ENCODE measurements at places on chromosomes 4 and X. TPM values are rescaled to one million over a fixed set of nuclear protein-coding genes. Genes with fewer than 3 reads are reported as not detected.

Gene PHEX
- total RNA-seq = 1.6 TPM

Gene ZNF718
- 10.5 TPM for total RNA-seq

Gene HADH
- 68.5 TPM for total RNA-seq

Gene MAGEA11
- 0.19 TPM for total RNA-seq

Gene EMCN
- 0.51 TPM for total RNA-seq

Gene CWH43
- not detected for total RNA-seq

Gene SFRP2
- 5.9 TPM for total RNA-seq

Gene SHOX
- total RNA-seq = not detected

Gene CAPN6
- 7.8 TPM for total RNA-seq

Gene LIMCH1
- 35.7 TPM for total RNA-seq

Gene CACNA1F
- total RNA-seq = 0.48 TPM

Gene SGMS2
- total RNA-seq = 79.0 TPM

Gene TCEAL6
- not detected for total RNA-seq

Gene MSANTD1
- 1.4 TPM for total RNA-seq

Gene GRID2
- total RNA-seq = 1.7 TPM

Gene KLB
- total RNA-seq = 0.43 TPM

Gene PPARGC1A
- 93.3 TPM for total RNA-seq

Gene SH3BP2
- 45.4 TPM for total RNA-seq

Gene RGN
- 3.5 TPM for total RNA-seq

Gene MAGEE2
- not detected for total RNA-seq

Gene RASGEF1B
- total RNA-seq = 8.3 TPM

Gene IL3RA
- not detected for total RNA-seq

Gene SYNPO2
- total RNA-seq = 22.9 TPM

Data from type B pancreatic cell (in vitro differentiated cells).